Esophagus squamous epithelium (tissue), 5 donors: ENCODE measurements at places on chromosomes 13 and 19.

- DNase-seq, result no peak
These were observed 390.5 kb downstream of the FGF9 start for GRCh38 chr13:22061371-22061805.

- no peak for DNase-seq
These were observed 27.6 kb downstream of the CSNK1G2 start for GRCh38 chr19:1968279-1969175.

- no peak for DNase-seq
These were observed 255.1 kb downstream of the TBC1D4 start for GRCh38 chr13:75226733-75227435.

DNA sequence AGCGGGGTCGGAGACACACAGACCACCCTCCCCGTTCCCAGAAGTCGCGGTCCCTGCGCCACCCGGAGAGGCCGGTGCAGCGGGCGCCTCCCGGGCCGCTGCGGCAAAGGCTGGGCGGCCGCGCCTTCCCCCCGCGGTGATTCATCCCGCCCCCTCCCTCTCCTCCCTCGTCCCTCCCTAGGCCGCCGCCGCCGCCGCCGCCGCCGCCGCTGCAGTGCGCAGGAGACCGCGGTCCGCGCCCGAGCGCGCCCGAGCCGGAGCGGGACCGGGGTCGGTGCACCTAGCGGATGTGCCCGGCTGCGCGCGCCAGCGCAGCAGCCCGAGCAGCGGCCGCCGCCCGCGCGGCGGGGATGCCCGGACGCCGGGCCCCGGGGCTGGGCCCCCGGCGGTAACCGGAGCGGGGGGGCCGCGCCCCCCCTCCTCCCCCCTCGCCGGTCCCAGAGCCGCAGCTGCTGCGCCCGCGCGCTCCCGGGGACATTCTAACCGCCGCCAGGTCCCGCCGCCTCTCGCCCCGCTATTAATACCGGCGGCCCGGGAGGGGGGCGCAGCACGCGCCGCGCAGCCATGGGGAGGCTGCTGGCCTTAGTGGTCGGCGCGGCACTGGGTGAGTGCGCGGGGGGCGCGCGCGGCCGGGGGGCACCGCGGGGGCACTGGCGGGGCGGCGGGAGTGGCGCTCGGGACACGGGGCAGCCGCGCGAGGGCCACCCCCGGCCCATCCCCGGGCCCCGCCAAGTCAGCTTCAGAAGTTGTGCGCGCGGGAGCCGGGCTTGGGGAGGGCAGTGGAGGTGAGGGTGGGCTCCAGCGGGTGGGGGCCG is at the start of gene SCN1B:
Gene SCN1B (plus strand): TSS at position 214 of the 815 bp plus-strand sequence. CDS start 351 bp downstream, at position 565.
- DNase-seq, result no peak

DNA sequence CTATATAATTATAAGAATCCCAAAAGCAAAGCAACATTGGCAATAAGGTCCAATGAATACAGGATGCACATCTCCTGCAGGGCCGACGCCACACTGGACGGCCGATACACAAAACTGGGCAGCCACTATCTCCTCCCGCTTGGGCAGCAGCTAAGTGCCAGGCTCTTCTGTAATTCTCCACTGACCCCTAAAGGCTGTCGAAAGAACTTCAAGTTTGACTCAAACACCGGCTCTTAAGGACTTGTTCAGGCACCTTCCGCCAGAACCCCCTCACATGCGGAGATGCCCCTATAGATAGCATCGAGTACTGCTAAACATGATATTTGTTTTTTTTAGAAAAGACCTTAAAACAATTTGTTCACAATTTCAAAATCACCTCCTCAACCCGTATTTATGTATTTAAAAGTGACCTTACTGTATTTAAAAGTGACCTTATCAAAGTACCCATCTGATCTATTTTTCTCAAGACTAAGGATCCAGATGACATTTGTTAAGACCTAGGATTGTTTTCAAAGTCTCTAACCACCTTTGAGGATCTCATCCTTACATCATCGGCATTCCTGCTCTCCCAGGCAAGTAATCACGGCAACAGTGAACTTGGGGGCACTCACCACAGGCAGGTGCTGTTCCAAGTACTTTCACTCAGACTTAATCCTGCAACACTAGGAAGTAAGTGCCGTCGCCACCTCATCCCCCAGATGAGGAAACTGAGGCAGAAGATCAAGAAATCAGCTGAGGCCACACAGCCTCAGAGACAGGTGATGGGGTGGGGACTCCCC is 77.8 kb downstream of the TUBGCP3 start:
- DNase-seq, result no peak

GRCh38 chr13:98429081-98429480 is 147.8 kb downstream of the STK24 start:
- DNase-seq, result no peak

DNA sequence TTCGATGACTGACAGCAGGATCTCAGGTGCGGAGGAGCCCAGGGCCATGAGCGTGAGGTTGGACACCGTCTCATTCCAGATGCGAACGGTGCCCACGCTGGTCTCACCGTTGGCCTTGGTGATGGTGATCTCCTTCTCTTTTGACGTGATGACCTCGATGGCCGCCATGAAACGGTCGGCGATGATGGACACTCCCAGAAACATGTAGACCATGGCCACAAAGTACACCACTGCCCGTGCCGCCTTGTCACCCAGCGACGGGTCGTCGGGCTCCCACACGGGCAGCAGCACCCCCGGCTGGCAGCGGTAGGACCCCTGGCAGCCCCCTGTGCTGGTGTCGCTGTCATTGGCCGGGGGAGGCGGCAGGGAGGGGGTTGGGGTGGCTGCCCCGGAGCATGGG is 5.7 kb downstream of the SLC8A2 start:
- DNase-seq, result no peak

DNA sequence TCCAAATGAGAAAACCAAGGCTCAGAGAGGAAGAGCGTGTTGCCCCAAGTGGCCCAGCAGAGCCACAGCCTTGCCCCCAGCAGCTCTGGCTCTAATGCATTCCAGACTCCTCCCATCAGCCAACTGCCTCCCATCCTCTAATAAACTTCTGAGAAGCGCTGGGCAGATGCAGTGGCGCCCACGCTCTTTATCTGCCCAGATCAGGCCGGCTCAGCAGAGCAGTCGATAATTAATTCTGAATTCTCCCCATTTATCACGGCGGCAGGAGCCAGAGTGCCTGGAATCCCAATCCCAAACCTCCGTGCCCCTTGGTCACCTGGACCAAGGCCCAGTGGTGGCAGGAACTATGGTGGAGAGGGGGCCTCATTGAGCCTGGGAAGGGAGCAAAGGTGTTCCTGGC is 13.9 kb downstream of the TINCR start:
- no peak for DNase-seq

GRCh38 chr13:102846261-102847015 is 606 bp downstream of the ERCC5 start:
- DNase-seq, result no peak

DNA sequence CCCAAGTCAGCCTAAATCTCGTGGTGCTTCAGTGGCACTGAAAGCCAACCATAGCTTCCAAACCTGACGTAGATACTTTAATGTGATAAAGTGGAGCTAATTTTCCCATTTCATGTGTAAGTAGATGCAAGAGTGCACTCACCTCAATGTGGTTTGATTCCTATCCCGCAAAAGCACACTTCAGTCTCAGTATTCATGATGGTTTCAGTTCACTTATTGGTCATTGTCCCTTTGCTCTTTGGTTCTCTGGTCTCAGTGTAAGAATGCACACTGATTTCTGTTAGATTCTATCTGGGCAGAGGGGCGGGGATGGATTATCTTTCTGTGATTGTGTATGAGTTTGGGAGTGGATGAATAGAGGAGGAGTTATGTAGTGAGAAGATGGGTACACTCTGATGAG is 340.6 kb downstream of the KCNRG start:
- DNase-seq, result no peak

DNA sequence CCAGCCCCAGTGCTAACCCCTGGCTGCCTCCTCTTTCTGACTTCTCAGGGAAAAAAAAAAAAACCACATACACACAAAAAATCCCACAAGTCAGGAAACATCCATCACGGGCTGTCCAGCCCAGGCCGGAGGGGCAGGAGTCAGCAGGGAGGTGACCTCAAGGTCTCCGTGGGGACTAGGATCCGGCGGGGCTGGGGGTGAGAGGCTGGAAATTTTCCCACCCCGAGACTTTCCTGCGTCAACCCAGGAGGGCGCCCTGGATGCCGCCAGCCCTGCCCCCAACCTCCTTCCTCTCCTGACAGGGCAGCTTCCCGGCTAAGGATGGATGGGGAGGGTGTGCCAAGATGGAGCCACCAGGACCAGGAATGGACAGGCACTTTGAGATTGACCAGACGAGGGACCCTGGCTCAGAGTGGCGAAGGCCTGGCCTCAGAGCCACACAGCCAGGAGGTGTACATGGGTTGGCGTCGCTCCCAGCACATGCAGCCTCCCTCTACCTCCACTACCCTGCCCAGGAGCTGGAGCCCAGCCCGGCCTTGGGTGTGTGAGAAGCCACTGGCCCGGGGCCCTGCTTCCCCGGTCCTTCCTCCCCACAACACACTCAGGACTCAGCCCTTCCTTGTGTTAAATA is 33.3 kb downstream of the BLOC1S3 start:
- no peak for DNase-seq

- no peak for DNase-seq
These were observed 221.8 kb downstream of the OLFM4 start for GRCh38 chr13:53250272-53250875.

DNA sequence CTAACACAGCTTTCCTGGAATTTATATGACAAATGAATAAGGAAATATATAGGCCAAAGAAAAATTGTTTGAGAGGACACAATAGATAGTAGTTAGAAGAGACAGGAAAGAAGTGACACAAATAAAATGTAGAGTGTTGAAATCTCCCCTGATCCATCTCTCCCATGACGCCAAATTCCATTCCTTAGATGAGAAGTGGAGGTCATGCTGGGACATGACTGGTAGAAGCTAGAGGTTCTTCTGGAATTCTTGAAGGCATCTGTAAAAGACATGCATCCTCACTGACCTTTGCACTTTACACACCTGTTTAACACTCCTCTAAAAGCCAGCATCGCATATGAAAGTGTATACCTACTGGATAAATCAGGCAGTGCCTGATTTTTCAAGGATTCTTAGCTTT is 67.8 kb downstream of the DGKH start:
- DNase-seq, result no peak

GRCh38 chr19:47713046-47714021 is at the start of gene EHD2:
Gene EHD2, plus strand, starts transcription at chr19:47713422. Its CDS starts 3,191 bp downstream, at chr19:47716613.
- no peak for DNase-seq

- no peak for DNase-seq
These were observed 1171.8 kb downstream of the DIAPH3 start for GRCh38 chr13:58991826-58992477.

DNA sequence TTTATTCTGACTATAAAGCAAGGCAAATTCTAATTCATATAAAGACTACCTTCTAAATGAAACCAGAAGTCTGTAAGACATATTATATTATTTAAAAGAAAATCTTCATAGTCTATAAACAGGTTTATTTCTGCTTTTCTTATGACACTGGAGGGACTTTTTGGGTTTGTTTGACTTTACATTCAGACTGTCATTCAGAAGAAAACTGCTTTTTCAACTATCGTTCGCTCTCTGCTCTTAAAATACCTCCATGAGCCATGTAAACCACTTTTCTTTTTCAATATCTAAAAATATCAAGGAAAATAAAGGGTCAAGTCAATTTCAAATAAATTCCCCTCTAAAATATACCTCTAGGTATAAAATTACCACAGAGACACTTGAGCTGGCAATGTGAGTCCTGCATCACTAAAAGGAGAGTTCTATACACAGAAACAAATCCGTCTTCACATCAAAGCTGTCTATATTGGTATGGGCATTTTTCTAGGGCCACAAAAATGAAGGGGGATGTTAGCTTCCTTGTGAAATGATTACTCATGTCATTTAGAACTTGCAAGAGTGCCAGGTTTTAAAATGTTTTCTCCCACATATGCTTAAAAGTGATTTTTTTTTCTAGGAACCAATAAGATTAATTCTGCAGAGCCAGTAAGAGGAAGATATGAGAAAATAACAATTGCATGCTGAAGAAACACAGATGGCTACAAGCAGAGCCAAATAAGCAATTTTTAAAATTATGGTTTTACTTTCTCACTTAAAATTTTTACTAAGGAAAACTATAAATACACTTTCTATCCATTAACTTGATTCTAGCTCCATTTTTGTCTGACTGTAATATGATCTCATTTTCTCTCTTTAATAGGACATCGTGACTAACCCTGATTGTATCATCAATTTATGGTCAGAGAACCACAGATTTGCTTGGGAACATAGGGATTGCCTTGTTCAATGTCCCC is 181.8 kb downstream of the TBC1D4 start:
- no peak for DNase-seq

DNA sequence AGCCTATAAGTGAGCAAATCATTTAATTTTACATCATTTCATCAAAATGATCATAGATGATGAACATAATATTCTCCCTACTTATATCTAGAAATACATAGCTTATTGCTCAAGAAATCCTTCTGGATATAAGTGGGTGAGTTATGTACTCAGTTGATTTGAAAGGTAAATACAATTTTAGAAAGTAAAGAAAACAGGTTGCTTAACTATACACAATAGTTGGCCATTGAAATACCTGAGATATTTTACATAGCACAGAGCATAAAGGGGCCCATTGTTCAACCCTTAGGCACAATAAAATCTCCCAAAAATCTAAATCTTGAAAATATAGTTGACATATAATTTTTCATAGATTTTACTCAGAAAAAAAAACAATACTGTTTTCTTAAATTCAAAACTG is 782.0 kb upstream of the KLHL1 start:
- no peak for DNase-seq

- DNase-seq, result peak; percentile 2
These were observed 2.7 kb downstream of the DACH1 start for GRCh38 chr13:71864094-71864985.

GRCh38 chr19:11007385-11007784 is 46.6 kb downstream of the SMARCA4 start:
- DNase-seq, result no peak

GRCh38 chr19:743168-743687 is 7.7 kb upstream of the MISP start:
- no peak for DNase-seq

DNA sequence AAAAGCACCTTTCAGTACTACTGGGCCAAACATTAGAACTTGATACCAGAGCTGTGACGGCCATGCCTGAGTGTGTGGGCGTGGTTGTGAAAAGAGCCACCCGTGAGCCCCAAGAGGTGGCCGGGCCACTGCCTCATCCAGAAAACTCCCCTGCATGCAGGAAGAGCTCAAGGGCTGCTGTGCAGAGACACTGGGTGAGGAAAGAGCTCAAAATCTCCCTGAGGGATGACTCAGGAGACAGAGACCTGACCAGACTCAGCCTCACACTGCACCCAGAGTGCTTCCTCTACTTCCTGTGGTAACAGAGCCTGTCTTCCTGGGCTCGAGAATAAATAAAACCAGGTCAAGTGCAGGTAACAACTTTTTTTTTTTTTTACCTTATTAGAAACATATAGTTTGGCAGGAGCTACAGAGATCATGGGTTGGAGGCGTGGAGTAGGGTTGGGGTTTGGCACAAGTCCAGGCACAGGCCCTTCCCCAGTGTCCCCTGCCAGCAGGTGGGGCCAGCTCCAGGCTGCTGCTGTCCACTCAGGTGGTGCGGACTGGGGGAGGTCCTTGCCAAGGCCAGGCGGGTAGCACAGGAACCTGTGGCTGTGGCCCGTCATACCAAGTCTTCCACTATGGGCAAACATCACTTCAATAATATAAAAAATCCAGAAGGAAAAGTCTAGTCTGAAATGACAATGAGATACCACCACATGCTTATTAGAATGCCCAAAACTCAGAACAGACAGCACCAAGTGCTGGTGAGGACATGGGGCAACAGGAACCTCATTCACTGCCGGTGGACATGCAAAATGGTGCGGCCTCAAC is 25.5 kb downstream of the ELL start:
- no peak for DNase-seq
